T-helper 17 cell (primary cell): ENCODE measurements at places on chromosomes 3 and 15.

DNA sequence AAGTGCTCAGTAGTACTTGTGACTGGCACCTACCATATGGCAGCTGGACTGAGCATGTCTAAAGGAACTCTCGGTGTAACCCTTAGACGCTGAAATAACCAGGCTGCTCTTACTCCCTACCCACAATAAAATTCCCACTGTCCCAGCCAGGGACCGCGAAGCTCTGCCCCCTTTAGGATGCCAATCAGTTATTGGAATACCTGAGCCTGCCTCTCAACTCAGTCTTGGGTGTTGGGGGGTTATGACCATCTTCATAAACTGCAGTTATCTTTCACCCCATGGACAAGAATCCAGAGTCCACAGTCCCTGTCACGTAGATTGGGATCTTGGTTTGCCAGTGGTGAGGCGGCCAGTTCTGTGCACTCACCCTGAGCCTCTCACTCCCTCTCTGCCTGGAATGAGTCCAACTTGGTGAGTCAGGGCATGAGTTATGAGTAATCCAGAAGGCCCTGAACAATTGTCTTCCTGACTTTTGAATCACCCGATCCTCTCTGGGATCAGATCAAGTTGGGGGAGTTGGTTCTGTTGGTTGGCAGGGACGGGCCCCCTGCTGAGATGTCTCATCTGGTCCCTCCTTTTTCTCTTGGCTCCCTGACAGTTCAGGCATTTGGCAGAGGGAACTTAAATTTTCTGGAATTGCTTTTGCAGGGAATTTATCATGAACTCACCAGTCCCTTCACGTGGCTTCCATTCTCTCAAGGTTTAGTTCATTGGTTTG, 120.1 kb upstream of the UBE2E1 start:
- no peak for DNase-seq

- no peak for DNase-seq
These were observed 2.1 kb upstream of the GNAT1 start for GRCh38 chr3:50189274-50189673.

DNA sequence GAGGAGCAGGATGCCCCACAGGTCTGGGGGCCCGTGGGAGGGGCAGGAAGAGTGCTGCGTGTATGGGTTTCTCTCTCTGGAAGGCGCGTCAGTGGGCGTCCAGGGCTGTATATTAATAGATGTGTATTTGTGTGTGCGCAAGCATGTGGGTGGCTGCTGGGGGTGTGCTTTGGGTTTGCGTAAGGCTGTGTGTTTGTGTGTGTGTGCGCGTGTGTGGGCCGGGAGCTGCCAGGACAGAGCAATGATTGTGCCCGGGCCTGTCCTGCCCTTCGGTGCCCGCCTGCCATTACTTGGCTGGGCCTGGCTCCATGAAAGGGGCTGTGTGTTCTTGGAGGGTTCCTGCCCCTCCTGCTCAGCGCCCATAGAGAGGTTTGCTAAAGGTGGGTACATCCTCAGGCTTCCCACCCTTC, 16.3 kb downstream of the CSPG4 start:
- DNase-seq, result no peak

DNA sequence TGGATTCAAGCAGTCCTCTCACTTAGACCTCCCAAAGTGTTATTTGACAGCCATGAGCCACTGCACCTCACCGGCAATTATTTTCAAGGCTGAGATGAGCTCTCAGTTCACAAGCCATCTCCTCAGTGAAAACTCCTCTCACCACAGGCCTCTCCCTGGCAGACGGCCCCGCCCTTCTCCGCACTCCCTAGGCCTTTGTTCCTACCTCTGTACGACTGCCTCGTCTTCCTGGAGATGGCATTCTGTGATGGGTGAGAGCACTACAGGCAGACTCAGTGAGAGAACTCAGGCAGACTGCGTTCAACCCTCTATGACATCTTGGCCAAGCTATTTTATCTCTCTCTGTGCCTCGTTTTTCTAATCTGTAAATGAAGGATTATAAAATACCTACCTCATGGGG, 67.0 kb upstream of the TPM1 start:
- no peak for DNase-seq

- DNase-seq, result no peak
These were observed 293.7 kb downstream of the ARPP21 start for GRCh38 chr3:35932995-35933394.

GRCh38 chr3:37218206-37218605, 43.8 kb upstream of the LRRFIP2 start:
- no peak for DNase-seq

- DNase-seq, result no peak
These were observed 2.9 kb downstream of the TRA2B start for GRCh38 chr3:185934767-185935464.

DNA sequence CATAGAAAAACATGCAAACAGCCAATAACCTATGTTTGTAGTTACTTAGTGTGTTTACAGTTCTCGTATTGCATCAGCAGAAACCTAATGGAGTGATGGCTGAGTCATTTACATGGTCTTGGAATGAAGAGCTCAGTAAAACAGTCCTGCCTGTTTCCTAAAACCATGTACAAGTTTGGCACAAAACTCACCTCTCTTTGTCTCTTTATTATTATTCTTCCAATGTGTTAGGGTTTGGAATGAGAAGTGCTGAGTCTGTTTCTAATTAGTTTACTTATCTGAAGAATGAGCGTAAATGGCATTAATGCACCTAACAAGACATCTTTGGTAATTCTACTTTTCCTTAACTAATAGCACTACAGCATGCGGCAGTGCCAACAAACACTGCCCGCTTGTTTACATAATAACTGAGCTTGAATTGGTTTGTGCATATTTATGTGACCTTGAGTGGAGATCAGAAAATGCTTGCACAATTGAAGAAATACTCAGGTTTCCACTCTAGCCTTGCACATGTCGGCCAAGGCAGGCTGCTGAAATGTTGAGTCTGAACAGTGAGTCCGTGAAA, 385.4 kb upstream of the SEMA6D start:
- DNase-seq, result no peak

DNA sequence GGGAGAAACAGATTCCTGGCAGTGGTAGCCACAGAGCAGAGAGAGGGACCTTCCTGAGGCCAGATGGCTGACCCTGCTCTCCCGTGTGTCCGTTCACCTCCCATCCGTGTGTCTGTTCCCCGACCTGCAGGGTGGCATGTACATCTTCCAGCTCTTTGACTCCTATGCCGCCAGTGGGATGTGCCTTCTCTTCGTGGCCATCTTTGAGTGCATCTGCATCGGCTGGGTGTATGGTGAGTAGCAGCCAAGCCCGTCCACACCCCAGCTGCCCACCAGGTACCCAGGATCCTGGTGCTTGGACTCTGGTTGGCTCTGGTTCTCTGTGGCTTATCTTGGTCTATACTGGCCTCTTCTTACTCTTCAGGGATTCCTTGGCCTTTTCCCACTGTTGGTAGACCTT, 59.5 kb upstream of the SLC6A1 start:
- no peak for DNase-seq

GRCh38 chr3:116139641-116140040, 305.6 kb downstream of the LSAMP start:
- no peak for DNase-seq

DNA sequence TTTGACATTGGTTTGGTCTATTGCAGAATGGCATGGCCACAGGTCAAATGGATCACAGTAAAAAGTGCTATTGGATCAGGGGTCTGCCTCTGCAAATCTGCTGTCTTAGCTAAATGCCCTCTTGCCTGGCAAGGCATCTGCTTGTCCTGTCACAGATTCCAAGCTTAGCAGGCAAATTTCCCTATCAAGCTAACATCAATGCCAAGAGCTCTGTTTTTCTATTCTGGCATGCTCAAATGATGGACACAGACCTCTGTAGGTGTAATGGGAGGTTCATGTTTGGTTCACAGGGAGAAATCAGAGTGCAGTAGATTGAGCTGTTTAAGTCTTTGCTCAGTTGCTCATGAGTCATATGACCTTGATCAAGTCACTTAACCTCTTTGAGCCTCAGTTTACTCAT, 54.8 kb upstream of the CPB1 start:
- no peak for DNase-seq
